ENCODE measurements at places on chromosomes 2 and 18.

- DNase-seq = no peak
These were observed 19.2 kb downstream of the SH3RF3 start for GRCh38 chr2:109148117-109148746.

- no peak for DNase-seq
These were observed 397.1 kb upstream of the CDH20 start for GRCh38 chr18:60936101-60936500.

DNA sequence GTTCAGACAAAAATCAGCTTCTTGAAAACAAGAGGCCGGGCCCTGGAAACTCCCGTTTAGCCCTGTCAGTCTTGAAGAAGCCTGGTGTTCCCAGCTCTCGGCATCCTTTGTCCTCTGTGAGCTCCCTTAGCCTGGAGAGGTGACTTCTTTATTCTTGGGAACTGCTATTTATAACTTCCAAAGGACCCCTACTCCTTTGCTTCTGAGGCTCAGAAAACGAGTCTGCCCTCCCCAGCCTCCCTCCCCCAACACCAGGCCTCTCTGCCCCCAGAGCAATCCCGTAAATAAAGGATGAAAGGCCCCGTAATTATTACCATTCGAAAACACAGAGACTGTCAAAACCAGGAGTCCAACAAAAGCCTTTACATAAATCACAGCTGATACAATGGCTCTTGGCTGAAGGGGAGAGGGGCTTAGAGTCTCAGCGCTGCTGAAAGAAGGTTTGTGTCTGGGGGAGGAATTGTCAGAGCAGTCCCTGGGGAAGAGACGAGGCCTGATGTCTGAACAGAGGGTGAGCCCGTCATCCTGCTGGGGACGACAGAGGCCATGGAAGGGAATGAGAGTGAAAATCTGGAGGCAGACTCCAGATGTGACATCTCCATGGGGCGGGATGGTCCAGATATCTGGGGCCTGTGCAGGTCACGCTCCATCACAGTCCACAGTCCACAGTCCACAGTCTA, 283.0 kb downstream of the MYCN start:
- DNase-seq = no peak

GRCh38 chr2:233818639-233819621, 35.4 kb downstream of the HJURP start:
- no peak for DNase-seq

DNA sequence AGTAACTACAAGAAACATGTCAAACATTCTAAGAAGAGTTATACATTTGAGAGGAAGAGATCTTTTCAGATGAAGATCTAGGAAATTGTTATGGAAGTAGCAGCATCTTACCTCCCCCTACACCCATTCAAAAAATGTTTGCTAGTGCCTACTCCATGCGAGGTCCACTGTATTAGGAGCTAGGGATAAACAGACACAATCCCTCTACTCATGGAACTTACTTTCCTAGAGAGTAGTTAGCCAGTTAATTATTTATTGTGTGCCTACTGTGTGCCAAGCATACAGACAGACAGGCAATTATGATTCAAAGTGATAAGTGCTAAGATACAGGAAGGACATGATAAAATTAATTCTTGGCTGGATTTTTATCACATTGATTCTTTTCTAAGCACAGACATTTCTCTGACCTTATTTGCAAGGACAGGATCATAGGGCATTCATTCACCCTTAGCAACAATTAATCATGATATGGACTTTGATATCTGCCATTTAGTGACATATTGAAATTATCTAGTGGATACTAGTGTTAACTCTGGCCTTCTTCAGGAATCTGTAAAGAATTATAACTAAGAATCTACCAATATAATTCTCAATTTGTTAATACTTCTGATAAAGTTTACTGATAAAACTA, 19.6 kb upstream of the TDRD15 start:
- DNase-seq = no peak

- DNase-seq = no peak
These were observed 2.1 kb downstream of the PUM2 start for GRCh38 chr2:20348542-20348941.

DNA sequence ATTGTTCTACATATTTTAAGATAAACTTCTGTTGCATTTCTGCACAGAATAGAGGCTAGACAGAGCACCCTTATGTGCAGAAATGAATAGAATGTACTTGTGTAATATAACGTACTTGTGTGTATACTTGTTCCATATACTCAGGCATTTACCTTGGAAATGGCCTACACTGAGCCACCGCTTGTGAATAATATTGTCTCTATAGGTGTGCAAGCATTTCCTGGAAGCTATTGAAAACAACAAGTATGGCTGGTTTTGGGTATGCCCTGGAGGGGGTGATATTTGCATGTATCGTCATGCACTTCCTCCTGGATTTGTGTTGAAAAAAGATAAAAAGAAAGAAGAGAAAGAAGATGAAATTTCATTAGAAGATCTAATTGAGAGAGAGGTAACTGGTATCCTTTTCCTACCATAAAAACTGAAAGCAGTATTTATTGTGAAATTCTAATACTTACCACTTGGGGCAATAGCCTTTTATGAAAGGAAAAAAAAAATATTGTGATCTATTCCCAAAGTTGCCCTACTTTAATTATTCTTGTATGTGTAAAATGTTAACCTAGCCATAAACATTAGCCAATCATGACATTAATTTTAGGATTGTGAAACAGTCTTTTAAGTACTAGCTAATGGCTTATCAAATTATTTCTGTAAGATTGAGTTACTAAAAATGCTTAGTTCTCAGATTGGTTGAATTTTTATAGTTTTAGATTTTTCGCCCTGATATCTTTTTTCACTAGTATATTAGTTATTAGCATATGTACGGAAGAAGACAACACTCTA, 18.0 kb downstream of the ZC3H15 start:
- DNase-seq = no peak

DNA sequence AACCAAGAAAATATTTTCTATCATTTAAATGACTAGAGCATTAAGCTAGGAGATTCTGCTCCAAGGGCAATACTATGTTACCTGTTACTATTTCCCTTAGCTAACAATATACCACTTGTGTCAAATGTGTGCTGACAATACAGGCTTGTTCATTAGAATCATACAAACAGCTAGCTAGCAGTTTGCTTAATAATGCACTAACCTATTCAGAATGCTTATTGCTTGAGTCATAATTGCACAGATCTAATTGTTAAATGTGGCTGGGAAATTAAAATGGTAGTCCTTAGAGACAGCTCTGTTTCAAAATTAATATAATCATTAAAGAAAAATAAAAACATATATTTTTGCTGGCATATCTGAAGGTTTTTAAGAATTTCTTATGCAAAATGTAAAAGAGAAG, 344.2 kb downstream of the ERBB4 start:
- no peak for DNase-seq

DNA sequence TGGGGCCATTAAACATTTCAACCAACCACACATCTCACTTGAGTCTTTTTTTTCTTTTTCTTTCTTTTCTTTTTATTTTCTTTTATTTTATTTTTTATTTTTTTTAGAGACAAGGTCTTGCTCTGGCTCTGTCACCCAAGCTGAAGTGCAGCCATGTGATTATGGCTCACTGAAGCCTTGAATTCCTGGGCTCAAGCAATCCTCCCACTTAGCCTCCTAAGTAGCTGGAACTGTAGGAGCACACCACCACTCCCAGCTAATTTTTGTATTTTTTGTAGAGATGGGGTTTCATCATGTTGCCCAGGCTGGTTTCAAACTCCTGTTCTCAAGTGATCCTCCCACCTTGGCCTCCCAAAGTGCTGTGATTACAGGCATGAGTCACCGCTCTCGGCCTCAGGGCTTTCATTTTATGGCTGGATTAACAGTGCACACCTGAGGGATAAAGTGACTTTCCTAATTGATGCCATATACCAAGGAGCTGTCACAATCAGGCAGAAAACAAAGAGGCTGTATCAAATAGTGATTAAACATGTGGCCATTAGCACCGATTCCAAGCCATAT, 21.5 kb downstream of the KIAA2012 start:
- DNase-seq = no peak

GRCh38 chr18:57121542-57122112, 25.3 kb upstream of the BOD1L2 start:
- DNase-seq = no peak

DNA sequence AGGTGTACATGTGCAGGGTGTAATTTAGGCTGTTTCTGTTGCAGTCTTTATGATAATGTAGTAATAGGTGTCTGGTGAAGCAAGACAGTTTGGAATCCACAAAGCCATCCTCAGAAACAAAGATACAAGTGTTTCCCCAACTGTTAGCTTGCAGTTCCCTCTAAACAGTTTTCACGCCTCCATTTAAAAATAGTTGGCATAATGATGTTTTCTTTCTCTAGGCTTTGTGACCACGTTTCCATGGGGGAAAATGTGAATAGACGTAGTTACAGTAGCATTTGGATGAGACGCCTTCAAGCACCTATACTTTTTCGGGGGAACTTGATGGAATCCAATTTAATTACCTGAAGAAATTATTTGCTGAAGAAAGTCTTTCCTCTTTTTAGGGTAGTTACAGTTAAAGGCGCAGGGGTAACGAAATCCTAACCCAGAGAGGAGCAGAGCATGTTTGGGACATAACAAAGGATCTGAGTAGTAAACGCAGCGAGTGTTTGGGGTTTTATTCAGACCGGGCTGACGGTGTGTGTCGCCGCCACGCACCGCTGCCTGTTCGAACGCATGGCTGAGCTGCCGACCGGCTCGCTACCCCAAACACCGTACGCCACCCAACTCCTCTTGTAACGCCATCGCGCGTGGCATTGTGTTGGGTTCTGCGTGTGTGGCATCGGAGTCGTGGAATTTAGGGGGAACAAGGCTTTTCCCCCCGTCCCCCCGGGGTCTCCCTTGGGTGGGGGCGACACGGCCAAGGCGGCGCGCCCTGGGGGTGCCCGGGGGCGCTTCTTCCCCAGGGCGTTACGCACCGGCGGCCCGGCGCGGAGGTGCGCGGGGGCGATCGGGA, 681 bp upstream of the NRP2 start:
- no peak for DNase-seq

DNA sequence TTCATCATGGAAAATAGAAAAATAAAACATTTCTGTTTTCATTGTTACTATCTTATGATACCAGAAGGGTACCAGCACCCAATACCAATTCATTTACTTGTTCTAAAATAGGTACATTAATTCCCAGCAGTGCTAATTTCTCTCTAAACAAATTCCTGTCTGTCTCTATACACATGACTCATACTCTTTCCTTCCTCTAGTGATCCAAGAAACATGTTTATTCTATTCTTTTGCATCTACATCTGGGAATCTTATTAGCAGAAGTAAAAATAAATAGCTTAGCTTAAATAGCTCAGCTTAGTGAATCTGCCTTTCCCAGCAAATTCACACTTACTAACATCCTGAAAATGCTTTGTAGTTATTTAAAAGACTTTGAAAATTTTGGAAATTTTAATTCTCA, 84.5 kb upstream of the MAPRE2 start:
- no peak for DNase-seq

GRCh38 chr2:64807417-64807816, 153.7 kb upstream of the SERTAD2 start:
- DNase-seq = peak; percentile 28

GRCh38 chr2:37365669-37366068, 21.2 kb downstream of the QPCT start:
- no peak for DNase-seq

DNA sequence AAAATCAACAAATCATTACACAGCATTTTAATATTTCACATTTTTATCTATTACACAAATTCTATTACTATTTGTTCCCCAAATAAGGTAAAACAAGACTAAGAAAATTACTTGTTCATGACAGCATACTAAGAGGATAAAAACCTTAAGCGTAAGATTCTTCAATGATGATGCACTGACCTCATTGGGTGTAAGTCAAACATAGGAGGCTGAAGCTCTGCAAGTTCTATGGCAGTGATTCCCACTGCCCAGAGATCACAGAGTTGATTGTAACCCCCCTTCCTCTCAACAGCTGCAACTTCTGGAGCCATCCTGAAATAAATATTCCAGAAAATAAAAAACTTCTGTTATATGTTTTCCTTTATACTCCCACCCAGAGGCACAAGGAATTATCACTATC, 82.2 kb upstream of the CDKL4 start:
- no peak for DNase-seq

- no peak for DNase-seq
These were observed 26.1 kb upstream of the ST3GAL5 start for GRCh38 chr2:85914922-85915321.

- DNase-seq = no peak
These were observed 29.1 kb downstream of the ALMS1 start for GRCh38 chr2:73414696-73415095.

DNA sequence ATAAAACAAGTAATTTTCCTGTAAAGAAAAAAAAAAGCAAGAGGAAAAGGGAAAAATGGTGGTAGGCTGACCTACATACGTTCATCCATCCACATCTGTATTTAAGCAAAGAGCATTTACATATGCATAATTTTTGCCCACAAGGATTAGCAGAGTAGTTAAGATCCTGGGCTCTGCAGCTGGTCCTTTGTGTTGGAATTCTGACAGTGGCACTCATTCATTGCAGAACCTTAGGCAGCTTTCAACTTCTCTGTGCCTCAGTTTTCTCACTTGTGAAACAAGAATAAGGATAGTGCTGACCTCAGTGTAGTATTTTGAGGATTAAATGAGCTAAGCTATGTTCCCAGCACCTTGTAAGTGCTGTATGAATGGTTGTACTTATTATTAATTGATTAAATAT, 211.3 kb downstream of the ARL4C start:
- DNase-seq = no peak

GRCh38 chr2:159497847-159498246, 118.5 kb downstream of the BAZ2B start:
- DNase-seq = no peak

GRCh38 chr2:8435608-8436007, 246.2 kb upstream of the ID2 start:
- DNase-seq = no peak

GRCh38 chr2:113248997-113249770, 29.5 kb downstream of the PAX8 start:
- peak; percentile 19 for DNase-seq

DNA sequence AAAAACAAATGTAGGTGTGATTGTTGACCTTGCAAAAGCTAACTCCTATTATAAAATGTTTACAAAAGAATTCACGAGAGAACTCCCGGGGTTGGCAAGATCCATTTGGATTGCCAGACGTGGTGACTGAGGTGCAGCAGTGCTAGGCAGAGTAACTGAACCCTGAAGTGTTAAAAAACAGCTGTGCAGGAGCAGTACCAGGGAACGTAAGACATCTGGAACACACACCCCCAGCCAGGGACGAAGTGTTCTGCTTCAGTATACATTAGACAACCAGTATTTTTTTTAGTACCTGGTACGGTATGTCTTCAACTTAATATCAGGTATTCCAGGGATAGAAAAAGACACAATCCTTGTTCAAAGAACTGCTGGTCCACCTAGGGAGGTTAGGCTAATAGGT, 272.1 kb upstream of the EPAS1 start:
- DNase-seq = no peak

- no peak for DNase-seq
These were observed 170.1 kb upstream of the REV1 start for GRCh38 chr2:99659874-99660273.

DNA sequence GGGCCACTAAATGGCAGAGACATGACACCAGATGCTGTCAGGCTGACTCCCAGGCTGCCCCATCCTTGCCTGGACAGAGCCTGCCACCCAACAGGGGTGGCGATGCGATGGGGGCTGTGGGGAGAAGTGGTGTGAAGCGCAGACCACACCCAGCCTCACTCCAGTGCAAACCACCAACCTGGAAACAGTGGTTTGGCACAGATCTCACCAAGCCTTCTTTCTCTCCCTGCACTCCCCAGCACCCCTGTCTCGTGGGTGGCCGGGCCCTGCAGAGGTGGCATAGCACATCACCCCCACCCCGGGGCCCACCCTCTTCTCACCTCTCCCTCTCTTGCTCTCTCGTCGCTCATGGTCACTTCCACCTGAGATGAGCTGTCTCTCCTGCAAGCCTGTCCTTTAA, 32.6 kb downstream of the CIB4 start:
- DNase-seq = no peak

GRCh38 chr2:148645539-148646230, 1.1 kb downstream of the EPC2 start:
- peak; percentile 62 for DNase-seq

All from occipital lobe (tissue), 3 donors.